NCI-H69 (cell line): ENCODE measurements at places on chromosomes 12 and 14.

DNA sequence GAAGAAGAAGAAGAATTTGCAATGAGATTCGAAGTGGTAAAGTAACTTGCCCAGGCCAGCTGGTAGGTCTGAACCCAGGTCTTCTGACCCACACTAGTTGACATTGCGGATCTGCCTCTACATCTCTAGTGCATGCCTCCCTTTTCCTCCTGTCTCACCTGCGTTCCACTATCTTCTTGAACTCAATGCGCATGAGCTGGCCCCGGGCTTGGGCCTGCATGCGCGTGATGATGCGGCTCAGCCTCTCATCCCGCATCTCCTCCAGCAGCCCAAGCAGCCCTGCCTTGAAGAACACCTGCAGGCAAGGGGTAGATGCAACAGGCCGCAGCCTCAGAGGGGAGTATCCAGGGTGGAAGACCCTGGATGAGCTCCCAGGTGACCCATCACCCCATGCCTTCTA is 11.9 kb downstream of the MYH6 start:
- DNase-seq, result no peak

DNA sequence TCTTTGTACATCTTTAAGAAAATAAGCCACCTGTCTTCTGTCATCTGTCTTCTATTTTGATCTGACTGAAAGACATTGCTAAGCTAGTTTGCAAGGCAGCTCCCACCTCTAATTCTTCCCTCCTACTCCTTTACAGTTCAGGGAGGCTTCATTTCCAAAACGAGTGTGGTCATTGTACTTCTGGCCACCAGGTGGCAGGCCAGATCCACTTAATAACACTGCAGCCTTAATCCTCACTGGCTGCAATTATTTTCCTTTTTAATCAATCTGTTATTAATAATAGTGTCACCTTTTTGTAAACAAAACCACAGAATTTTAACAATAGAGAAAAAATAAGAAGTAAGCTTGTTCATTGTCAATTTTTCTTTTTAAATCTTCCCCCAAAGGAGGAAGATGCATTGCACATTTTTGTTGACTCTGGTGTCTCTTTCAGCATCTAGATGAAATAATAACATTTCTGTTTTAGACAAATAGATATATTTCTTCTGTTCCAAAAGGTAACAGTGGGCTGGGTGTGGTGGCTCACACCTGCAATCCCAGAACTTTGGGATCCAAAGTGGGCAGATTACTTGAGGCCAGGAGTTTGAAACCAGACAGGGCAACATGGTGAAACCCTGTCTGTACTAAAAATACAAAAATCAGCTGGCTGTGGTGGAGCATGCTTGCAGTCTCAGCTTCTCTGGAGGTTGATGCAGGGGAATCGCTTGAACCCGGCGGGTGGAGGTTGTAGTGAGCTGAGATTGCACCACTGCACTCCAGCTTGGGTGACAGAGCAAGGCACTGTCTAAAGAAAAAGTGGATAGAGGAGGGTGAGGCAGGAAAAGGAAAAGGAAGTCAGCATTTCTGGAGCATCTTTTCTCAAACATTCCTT is 23.3 kb downstream of the GABARAPL1 start:
- peak; percentile 18 for DNase-seq

DNA sequence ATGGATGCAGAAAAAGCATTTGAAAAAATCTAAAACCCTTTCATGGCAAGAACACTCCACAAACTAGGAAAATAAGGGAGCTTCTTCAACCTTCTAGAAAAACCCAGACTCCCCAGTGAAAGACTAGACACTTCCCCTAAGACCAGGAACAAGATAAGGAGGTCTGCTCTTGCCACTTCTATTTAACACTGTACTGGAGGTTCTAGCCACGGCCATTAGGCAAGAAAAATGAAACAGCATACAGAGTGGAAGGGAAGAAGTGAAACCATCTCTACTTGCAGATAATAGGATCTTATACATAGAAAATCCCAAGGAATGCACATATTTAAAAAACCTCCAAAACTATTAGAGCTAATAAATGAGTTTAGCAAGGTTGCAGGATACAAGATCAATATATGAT is 42.3 kb downstream of the CHGA start:
- no peak for DNase-seq

DNA sequence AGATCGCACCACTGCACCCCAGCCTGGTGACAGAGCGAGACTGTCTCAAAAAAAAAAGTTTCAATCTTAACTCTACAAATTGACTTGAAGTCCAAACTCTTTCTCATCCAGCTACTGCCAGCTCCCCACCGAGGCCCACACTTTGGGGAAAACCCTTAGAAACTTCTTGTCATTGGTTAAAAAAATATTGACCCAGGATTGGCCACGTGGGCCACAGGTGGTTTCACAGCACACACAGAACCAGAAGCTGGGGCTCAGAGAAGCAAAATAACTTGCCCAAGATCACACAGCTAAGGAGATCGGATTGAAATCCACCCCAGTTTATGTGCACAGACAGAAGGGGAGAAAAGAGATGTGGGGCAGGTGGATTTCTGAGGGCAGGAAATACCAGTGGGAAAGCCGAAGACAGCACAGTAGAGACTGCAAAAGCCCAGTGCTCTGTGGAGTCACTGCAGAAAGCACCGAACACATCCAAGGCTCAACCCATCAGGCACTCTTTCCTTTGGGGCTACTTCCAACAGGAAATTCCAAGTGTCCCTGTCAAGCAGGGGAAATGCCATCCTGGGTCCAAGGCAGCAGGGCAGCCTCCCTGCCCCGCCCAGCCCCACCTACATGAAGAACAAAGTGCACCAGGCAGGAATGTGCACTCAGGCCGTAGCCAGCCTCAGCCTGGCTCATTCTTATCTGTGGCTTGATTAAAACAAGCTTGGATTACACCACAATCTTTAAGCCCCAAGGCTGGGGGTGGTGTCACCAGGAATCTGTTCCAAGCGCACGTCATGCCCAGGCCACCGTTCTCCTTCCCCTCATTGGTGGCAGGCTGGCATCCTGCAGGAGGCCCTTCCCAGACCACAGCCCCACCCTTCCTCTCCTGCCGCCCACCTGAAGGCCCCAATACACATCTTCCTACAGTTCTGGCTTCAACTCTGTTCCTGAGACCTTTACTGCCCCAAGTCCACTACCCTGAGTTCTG is 72.5 kb downstream of the ITPK1 start:
- peak; percentile 9 for DNase-seq

GRCh38 chr14:105201925-105202513 is 20.9 kb upstream of the NUDT14 start:
- no peak for DNase-seq

DNA sequence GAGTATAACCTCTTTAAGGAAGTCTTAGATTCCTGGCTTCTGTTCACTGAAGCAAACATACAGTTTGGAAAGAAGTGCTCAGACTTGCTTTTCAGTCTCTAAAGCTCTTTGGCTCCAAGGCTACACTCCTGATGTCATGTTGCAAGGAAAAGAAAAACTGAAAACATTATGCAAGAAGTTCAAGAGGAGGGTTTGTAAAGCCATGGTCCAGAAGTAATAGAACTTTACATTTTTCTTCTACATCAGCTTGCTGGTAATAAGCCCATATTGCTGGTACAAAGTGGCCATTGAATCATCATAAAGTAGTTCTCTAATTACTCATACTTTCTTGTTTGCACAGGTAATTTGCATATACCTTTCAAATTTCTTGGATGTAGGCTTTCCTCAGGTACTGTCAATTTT is 83.6 kb downstream of the BBS10 start:
- DNase-seq, result no peak

DNA sequence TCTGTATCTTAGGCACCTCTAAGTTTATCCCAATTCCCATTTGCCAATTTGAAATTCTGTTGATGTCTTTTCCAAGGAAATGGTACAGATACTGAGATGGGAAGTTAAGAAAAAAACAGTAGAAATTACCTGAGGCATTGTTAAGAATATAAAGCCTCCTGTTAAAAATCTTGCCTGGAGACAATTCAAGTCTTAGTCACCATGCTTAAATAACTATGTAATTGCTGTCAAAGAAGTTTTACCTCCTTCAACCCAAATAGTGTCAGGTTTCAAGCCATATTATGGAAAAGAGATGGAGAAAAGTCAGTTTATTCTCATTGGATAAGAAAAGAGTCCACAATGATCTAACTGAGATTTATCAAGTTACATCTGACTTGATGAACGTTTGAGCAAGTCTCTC is 974.7 kb downstream of the GALC start:
- peak; percentile 26 for DNase-seq

- peak; percentile 83 for DNase-seq
Observed at GRCh38 chr14:74362361-74362915, 14.2 kb downstream of the VRTN start.

DNA sequence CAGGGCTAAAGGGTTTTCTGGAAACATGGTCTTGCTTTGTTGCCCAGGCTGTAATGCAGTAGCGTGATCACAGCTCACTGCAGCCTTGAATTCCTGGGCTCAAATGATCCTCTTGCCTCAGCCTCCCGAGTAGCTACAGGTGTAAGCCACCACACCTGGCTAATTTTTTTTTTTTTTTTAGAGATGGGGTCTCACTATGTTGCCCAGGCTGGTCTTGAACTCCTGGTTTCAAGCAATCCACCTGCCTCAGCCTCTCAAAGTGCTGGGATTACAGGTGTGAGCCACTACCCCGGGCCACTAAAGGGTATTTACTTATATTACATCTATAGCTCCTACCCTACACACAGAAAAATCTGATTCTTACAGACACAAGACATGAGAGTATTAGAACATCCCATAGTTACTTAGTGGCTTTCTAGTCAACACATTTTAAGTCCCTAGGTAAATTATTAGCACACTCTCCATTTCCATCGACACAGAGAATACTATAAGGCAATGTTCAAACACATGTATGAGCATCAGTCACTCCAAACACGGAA is 6.2 kb upstream of the DCAF11 start:
- DNase-seq, result no peak

- DNase-seq, result no peak
Observed at GRCh38 chr14:49988080-49988990, 95.5 kb downstream of the ARF6 start.
